ENCODE measurements at places on chromosomes 2 and 18.

- H3K27ac ChIP-seq: no peak overlapping the region
- H3K4me1 ChIP-seq: peaks cover 15% of the 10 kb centered on the region
Measured at GRCh38 chr2:205932861-205933260, 153.1 kb downstream of the INO80D start.

GRCh38 chr2:176174824-176175708 lies 13.4 kb upstream of the HOXD1 start:
- H3K27me3 ChIP-seq: no peaks in the 10 kb centered on the region
- H3K27ac ChIP-seq: no peak overlapping the region
- DNase-seq: no peak
- H3K36me3 ChIP-seq: no peaks in the 10 kb centered on the region
- H3K4me3 ChIP-seq: peak overlapping the region; percentile 12
- peaks cover 6% of the 10 kb centered on the region for H3K4me1 ChIP-seq

DNA sequence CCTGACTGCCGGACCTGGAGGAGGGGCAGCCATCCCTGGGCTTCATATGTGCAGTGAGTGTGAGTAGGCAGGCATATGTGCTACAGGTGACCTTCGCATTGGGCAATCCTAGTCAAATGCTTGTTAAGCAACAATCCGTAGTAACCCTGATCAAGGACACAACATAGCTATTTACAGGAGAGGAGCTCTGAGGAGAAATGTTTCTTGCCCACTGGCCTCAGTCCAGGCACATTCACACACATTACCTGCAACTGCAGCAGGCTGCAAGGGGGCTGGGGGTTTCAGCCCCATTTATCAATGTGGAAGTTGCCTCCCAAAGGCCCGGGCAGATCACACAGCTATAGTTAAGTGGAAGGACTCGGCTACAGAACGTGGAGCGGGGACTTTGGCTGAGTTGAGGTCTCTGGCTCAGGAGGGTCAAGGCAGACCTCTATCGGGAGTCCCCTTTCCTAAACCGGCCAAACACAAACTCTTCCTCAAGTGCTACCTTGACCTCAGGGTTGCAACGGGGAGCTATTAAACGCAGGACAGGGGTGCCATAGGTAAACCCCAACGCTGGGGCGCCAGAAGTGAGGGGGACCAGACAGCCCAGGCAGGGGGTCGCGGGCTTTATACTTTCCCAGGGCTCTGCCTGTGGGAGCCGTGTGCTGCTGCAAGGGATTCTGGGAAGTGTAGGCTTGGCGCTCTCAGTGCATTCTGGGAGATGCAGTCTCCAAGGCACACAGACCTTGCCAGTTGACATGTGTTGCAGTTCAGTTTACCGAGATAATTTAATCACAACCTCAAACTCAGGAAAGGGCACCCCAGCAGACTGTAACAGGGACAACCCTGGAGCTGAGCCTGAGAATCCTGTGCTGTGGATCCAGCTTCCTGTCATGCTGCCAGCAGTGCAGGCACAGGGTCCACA lies 9.4 kb downstream of the KHK start:
- no peak for DNase-seq
- no peaks in the 10 kb centered on the region for H3K27me3 ChIP-seq
- no peak overlapping the region for H3K27ac ChIP-seq
- H3K4me3 ChIP-seq: peak overlapping the region; percentile 45
- H3K4me1 ChIP-seq: peaks cover 12% of the 10 kb centered on the region

- no peaks in the 10 kb centered on the region for H3K4me1 ChIP-seq
- no peak overlapping the region for H3K27ac ChIP-seq
- no peak for DNase-seq
- no peaks in the 10 kb centered on the region for H3K36me3 ChIP-seq
Measured at GRCh38 chr2:63665846-63666475, 77.2 kb downstream of the MDH1 start.

DNA sequence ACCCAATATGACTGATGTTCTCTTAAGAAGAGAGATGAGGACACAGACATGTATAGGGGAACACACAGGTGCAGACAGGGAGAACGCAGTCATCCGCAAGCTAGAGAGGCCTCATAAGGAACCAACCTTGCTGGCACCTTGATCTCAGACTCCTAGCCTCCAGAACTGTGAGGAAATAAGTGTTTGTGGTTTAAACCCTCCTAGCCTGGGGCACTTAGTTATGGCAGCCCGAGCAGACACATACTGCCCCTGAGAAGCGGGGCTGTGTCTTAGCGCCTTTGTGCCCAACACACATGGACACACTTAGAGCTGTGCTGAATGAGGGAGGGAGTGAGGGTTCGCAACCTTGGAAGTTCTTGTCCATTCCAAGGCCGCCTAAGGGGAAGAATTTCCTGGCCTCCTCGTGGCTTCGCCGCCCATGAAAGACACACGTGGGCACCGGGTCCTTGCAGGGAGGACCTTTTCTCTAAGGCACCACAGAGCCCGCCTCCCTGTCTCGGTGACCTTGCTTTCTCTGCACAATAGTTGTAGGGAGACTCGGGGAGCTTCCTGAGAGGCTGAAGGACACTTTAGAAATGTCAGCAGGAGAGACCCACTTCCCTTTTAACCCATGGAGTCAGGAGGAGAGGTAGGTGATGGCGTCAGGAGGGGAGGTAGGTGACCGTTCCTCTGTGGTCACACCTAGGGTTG lies 224.5 kb upstream of the HDAC4 start:
- peaks cover under 1% of the 10 kb centered on the region for H3K4me1 ChIP-seq
- no peaks in the 10 kb centered on the region for H3K27me3 ChIP-seq
- H3K4me3 ChIP-seq: no peak overlapping the region

DNA sequence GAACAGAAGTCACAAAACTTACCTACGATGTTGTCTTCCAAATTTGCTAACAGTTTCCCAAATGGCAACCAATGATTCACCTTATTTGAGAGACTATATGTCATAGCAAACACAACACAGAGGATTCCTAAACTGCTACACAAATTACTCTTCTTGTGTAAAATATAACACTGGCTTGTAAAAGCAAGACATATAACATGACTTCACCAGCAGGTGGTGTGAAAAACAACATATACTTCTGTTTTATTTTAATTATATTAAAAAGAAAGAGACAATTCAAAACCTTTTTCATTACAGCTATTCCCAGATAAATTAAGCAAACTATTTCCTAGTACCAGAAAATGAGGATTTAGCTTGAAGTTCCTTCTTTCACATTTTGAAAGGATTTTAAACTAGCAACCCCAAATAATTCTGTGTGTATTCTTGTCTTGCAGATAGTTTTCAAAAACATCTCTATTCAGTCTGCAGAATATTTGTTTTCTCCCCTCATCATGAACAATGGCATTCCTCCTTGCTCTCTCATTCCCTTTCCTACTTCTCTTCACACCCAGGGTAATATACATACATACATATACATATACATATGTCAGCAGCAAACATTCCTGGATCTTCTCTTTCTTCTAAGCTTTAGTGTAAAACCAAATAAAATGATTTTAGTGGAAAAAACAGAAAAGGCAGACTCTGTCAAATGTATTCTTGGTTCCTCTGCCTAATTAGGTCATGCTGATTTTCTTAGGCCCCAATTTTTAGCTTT lies 62.1 kb downstream of the SCN3A start:
- no peaks in the 10 kb centered on the region for H3K27me3 ChIP-seq
- DNase-seq: no peak
- no peak overlapping the region for H3K4me3 ChIP-seq
- no peaks in the 10 kb centered on the region for H3K4me1 ChIP-seq
- no peaks in the 10 kb centered on the region for H3K36me3 ChIP-seq

GRCh38 chr2:1661891-1662605 lies 82.3 kb downstream of the PXDN start:
- H3K4me1 ChIP-seq: no peaks in the 10 kb centered on the region
- no peaks in the 10 kb centered on the region for H3K27me3 ChIP-seq
- DNase-seq: no peak
- H3K27ac ChIP-seq: no peak overlapping the region
- no peak overlapping the region for H3K4me3 ChIP-seq

DNA sequence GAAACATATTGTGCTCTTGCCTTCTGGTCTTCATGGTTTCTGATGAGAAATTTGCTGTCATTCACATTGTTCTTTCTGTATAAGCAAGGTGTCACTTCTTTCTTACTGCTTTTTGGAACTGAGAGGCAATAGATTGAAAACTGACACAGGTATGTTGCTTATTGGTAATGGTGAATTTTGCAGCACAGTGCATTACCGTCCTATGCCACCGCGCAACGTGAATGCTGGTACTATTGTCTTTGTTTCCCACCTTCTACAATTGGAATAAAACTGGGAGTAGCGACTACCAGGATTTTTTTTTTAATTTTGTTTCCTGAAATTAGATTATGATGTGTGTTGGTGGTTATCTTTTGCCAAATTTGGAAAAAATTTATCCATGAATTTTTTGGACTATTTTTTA lies 11.4 kb downstream of the XIRP2 start:
- H3K36me3 ChIP-seq: no peaks in the 10 kb centered on the region
- no peaks in the 10 kb centered on the region for H3K4me1 ChIP-seq
- no peaks in the 10 kb centered on the region for H3K27me3 ChIP-seq
- DNase-seq: no peak
- no peak overlapping the region for H3K4me3 ChIP-seq

DNA sequence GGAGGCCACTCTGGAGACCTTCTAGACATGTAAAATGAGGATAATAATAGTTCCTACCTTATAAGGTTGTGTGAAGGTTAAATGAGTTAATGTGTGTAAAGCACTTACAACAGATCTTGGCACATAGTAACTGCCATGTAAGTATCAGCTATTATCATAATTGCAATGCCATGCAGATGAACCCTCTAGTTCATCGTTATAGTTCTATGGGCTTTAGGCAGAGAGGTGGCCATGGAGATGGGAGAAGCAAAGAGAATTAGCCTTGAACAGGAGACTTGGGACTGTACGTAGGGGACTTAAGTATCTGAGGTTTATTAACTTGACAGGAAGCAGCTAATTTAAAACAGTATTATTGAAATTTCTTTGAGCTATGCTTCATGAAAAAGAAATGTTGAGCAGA lies 151.8 kb downstream of the PIK3C3 start:
- no peak overlapping the region for H3K27ac ChIP-seq
- H3K36me3 ChIP-seq: no peaks in the 10 kb centered on the region
- no peak for DNase-seq
- no peaks in the 10 kb centered on the region for H3K4me1 ChIP-seq
- H3K4me3 ChIP-seq: no peak overlapping the region

DNA sequence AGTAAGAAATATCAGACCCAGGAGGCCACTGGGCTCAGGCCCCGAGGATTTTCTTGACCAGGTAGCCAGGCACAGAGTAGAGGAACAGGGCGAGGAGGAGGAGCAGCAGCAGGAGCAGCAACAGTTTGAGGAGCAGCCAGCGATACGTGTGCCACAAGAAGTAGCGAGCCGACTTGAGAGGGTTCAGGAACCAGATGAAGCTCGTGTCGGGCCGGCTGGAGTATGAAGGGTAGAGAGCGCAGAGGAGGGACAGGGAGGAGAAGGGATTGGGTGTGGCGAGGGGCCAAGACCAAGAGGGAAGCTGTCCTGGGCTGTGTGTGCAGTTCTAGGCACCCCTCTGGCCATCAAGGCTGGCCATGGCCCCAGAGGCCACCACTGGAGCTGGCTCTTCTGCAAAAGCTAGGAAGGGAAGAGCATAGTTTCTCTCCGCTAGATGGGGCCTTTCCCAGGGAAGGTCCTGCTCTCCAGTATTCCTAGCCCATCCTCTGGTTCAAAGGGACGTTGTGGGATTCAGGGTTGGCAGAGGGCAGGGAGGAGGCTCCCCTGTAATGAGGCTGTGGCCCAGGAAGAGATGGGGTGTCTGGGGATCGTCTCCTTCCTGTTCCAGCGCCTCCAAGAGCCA lies 17.8 kb downstream of the OTOF start:
- H3K27ac ChIP-seq: no peak overlapping the region
- H3K4me1 ChIP-seq: no peaks in the 10 kb centered on the region
- no peaks in the 10 kb centered on the region for H3K36me3 ChIP-seq
- no peaks in the 10 kb centered on the region for H3K27me3 ChIP-seq
- no peak overlapping the region for H3K4me3 ChIP-seq
- no peak for DNase-seq

DNA sequence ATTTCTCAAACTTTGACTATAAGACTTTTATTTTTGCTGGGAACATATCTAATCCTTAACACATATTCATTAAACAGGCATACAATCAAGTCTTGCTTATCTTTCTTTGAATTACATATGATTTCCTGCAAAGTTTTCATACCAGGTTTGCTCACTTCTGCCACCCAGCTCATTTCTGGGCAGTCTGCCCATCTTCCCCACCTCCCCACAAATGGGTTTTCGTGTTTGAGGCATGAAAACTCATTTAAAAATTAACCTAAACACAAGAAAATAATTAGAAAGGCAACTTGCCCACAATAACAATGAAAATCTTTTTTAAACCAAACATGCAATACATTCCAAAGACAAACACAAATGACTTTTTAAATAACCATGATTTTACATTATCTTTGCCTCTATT lies 3.4 kb downstream of the CHST9 start:
- H3K4me3 ChIP-seq: no peak overlapping the region
- H3K4me1 ChIP-seq: peaks cover 12% of the 10 kb centered on the region
- H3K36me3 ChIP-seq: no peaks in the 10 kb centered on the region
- H3K27me3 ChIP-seq: peaks cover 10% of the 10 kb centered on the region
- DNase-seq: no peak

- no peaks in the 10 kb centered on the region for H3K4me1 ChIP-seq
- no peak for DNase-seq
- H3K27ac ChIP-seq: no peak overlapping the region
- H3K4me3 ChIP-seq: no peak overlapping the region
- no peaks in the 10 kb centered on the region for H3K36me3 ChIP-seq
Measured at GRCh38 chr2:195494451-195494850, 162.6 kb upstream of the SLC39A10 start.

- H3K4me1 ChIP-seq: no peaks in the 10 kb centered on the region
- no peaks in the 10 kb centered on the region for H3K36me3 ChIP-seq
- no peak overlapping the region for H3K27ac ChIP-seq
- DNase-seq: no peak
- no peaks in the 10 kb centered on the region for H3K27me3 ChIP-seq
Measured at GRCh38 chr2:207286106-207286505, 120.4 kb upstream of the KLF7 start.

- no peaks in the 10 kb centered on the region for H3K4me1 ChIP-seq
- no peak overlapping the region for H3K4me3 ChIP-seq
- no peak for DNase-seq
- no peak overlapping the region for H3K27ac ChIP-seq
Measured at GRCh38 chr2:118040891-118041290, 27.0 kb upstream of the CCDC93 start.

- H3K27me3 ChIP-seq: no peaks in the 10 kb centered on the region
- no peak for DNase-seq
- peaks cover 31% of the 10 kb centered on the region for H3K36me3 ChIP-seq
- peaks cover 57% of the 10 kb centered on the region for H3K4me1 ChIP-seq
- H3K4me3 ChIP-seq: no peak overlapping the region
Measured at GRCh38 chr2:237351046-237351445, 62.9 kb downstream of the COL6A3 start.

GRCh38 chr2:198930170-198930569 lies 527.6 kb downstream of the SATB2 start:
- no peaks in the 10 kb centered on the region for H3K36me3 ChIP-seq
- no peaks in the 10 kb centered on the region for H3K4me1 ChIP-seq
- H3K4me3 ChIP-seq: no peak overlapping the region
- no peak for DNase-seq
- no peaks in the 10 kb centered on the region for H3K27me3 ChIP-seq

- no peak overlapping the region for H3K4me3 ChIP-seq
- H3K27ac ChIP-seq: no peak overlapping the region
- no peaks in the 10 kb centered on the region for H3K27me3 ChIP-seq
- H3K36me3 ChIP-seq: no peaks in the 10 kb centered on the region
Measured at GRCh38 chr18:76547296-76547695, 52.3 kb upstream of the ZNF516 start.

All from esophagus muscularis mucosa (tissue), 4 donors.